ENCODE measurements at places on chromosomes 11 and 22.

- no peak for DNase-seq
Measured at GRCh38 chr11:9053316-9054035, 37.9 kb downstream of the SCUBE2 start.

GRCh38 chr11:34278693-34279297, 79.0 kb downstream of the ABTB2 start:
- no peak for DNase-seq

DNA sequence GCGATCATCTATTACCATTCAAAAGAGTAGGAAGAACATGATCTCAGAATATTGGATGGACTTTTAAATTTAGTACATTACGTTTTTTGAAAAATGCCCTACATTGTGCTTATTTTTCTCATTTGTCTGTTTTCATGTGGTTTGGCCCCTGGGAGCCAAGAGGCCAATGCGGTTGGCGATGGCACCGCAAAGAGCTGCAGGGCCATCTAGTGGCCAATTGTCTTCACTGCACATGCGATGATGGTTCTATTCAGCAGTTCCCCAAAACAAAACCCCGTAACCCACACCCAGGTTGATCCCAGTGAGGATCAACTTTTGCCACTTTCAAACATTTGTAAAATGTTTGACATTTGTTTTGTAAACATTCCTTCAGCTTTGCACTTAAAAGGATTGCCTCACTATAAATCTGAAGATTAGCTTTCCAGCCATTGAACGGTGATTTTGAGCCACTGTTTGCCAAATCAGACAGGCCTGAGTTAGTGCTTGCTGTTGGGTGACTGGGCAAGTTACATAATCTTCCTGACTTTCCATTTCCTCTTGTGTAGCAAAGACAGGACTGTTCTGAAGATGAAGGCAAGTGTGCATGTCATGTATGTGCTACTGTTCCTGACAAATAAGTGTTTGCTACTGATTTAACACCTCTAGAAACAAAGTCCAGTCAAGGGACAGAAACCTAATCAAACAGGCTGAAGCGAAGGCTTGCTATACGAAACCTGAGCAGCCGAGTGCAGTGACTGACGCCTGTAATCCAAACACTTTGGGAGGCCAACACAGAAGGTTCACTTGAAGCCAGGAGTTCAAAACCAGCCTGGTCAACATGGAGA, 29.2 kb upstream of the XBP1 start:
- peak; percentile 68 for DNase-seq

- DNase-seq, result no peak
Measured at GRCh38 chr11:11770296-11770695, 71.5 kb upstream of the USP47 start.

- no peak for DNase-seq
Measured at GRCh38 chr11:78419327-78419726, 1.7 kb upstream of the GAB2 start.

DNA sequence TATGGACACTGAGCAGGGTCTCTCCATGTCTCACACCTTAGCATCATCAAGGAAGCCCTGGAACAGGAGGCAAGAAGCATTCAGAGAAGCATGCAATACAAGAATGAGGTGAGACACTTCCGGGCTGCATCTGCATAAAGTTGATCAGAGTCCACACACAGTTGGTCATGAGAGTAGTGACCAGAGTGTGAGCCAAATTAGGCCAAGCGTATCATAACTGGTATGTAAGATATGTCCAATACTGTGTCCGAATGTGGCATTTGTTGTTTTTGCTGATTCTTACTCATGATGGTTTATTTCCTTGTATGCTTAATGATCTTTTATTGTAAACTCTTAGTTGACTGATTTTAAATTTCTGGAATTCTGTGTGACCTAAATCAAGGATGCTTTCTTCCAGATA, 315.7 kb downstream of the INSC start:
- DNase-seq, result no peak

- DNase-seq, result no peak
Measured at GRCh38 chr22:44382116-44383038, 69.6 kb upstream of the SHISAL1 start.

DNA sequence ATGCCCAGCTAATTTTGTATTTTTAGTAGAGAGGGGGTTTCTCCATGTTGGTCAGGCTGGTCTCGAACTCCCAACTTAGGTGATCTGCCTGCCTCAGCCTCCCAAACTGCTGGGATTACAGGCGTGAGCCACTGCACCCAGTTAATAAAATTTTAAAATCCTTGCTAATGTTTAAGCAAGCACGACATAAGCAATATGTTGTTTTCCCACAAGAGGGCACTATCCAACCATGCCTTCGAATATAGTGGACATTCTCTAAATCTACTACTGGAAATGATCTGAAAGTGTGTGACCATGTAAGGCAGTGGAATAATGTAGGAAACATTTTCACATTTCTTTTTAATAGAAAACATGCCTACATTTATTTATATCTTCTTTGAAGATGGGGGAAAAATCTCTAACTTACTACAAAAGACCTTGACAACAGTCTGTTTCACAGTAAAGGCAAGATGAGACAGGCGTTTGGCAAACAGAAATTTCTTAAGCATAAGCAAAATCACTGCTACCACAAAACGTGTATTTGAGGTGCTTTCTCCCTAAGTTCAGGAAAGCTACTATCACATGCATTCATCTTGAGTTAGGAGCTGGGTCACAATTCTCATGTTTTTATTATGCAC, 38.2 kb downstream of the PITPNB start:
- peak; percentile 12 for DNase-seq

DNA sequence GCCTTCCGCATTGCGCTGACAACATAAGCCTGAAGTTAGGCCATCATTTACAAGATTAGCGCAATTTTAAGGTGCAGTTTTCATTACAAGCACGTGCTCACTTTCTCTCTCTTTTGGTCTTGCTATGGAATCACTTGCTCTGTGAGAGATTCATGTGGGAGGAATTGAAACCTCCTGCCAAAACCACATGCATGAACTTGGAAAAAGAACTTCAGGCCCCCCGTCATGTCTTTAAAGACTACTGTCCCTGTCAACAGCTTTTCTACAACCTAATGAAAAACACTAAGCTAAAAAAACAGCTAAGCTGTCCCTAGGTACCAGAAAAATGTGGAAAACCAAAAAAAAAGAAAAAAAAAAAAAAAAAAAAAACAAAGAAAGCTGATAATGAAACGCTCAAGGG, 1707.6 kb upstream of the RAG2 start:
- no peak for DNase-seq

GRCh38 chr11:93117565-93117964, 80.2 kb downstream of the SLC36A4 start:
- DNase-seq, result no peak

DNA sequence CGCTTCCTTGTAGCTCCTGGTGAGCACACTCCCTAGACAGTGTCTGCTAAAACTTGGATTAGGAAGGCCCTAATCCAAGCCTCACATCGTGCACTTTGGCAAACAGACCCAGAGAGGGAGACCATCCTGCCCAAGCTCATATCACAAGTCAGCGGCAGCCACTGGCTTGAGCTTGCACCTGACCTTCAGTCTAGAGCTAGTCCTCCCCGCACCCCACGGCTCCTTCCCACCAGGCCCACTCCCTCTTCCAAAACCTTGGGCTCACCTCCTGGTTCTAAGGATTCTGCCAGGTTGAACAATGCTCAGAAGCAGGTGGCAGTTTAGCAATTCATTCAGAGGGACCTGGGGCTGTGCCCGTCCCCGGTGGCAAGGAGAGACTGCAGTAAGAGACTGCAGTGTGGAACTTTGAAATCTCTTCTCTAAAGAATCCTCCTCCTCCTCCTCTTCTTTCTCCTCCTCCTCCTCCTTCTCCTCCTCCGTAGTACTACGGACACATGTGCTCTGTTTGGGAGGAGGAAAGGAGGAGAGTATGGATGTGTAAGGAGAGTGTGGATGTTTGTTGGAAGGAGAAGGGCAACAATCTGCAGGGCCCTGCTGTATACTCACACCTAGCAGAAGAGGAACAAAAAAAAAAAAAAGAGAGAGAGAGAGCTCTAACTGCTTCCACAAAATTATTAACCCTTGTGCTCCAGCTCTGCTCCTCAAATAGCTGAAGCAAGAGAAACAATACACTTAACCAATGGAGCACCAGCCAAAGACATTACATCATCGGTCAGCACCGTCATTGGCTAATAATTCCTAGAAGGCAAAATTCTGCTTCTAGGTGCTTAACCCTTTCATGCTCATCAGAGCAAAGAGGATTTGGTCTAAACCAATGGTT, 6.0 kb downstream of the SYN3 start:
- no peak for DNase-seq

DNA sequence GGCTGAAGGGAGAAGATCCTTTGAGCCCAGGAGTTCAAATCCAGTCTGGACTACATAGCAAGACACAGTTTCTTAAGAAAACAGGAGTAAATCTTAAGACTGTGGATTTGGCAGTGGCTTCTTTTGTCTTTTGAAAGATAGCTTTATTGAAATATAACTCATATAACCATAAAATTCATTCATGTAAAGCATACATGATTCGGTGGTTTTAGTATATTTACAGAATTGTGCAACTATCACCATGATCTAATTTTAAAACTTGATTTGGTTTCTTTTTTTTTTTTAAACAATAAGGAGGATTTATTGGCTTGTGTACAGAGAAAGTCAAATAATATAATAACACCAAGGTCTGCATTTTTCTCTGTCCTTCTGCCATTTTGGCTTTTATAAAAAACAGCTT, 23.1 kb upstream of the PSMA1 start:
- no peak for DNase-seq

- DNase-seq, result no peak
Measured at GRCh38 chr11:31997955-31998354, 92.9 kb upstream of the RCN1 start.

DNA sequence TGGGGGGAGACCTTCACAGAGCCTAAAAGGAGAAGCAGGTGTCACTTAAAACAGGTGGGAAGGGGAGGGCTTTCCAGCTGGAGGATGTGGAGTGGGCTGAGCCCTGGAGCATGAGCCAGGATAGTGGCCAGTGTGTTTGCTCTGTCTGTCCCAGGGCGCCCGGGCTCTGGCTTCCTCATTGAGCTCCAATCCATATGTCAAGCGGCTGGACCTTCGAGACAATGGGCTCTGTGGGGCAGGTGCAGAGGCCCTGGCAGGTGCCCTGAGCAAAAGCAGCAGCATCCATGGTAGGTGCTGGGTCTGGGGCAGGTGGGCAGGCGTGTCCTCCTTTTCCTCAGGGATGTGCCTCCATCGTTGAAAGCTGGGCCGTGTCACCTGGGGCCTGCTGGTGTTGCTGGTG, 2.0 kb downstream of the LRRC74B start:
- DNase-seq, result no peak

GRCh38 chr11:134519788-134520187, 107.7 kb upstream of the B3GAT1 start:
- DNase-seq, result no peak

Measured in NCI-H1930 (cell line).